DND-41 (cell line): ENCODE measurements at places on chromosomes 3 and 15.

- H3K36me3 ChIP-seq: no peaks in the 10 kb centered on the region
- DNase-seq: no peak
- H3K27me3 ChIP-seq: no peaks in the 10 kb centered on the region
These were observed 87.0 kb upstream of the ONECUT1 start for GRCh38 chr15:52876991-52877663.

DNA sequence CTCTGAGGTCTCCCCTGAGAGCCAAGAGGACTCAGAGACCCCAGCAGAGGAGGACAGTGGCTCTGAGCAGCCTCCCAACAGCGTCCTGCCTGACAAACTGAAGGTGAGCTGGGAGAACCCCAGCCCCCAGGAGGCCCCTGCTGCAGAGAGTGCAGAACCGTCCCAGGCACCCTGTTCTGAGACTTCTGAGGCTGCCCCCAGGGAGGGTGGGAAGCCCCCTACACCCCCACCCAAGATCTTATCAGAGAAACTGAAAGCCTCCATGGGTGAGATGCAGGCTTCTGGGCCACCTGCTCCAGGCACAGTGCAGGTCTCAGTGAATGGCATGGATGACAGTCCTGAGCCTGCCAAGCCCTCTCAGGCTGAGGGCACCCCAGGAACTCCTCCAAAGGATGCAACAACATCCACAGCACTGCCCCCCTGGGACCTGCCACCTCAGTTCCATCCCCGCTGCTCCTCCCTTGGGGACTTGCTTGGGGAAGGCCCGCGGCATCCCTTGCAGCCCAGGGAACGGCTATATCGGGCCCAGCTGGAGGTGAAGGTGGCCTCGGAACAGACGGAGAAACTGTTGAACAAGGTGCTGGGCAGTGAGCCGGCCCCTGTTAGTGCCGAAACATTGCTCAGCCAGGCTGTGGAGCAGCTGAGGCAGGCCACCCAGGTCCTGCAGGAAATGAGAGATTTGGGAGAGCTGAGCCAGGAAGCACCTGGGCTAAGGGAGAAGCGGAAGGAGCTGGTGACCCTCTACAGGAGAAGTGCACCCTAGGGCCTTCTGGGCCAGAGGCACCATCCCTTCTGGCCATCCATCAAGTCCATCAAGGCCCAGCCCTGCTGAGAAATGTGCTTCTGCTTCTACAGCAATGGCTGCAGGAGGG, 23.6 kb downstream of the PLEKHO2 start:
- no peaks in the 10 kb centered on the region for H3K27me3 ChIP-seq
- H3K4me3 ChIP-seq: no peak overlapping the region
- H3K4me1 ChIP-seq: no peaks in the 10 kb centered on the region
- H3K36me3 ChIP-seq: peaks cover 15% of the 10 kb centered on the region; the same call in 1 of the 2 replicates

- DNase-seq: no peak
- no peak overlapping the region for H3K27ac ChIP-seq
- peaks cover 3% of the 10 kb centered on the region for H3K27me3 ChIP-seq
- H3K4me1 ChIP-seq: no peaks in the 10 kb centered on the region
- H3K36me3 ChIP-seq: no peaks in the 10 kb centered on the region
- no peak overlapping the region for H3K4me3 ChIP-seq
These were observed 363.1 kb downstream of the MECOM start for GRCh38 chr3:169300436-169300835.

GRCh38 chr3:31762888-31763351, 218.1 kb downstream of the OSBPL10 start:
- H3K27me3 ChIP-seq: no peaks in the 10 kb centered on the region
- H3K27ac ChIP-seq: no peak overlapping the region
- H3K4me3 ChIP-seq: no peak overlapping the region
- DNase-seq: no peak
- H3K4me1 ChIP-seq: no peaks in the 10 kb centered on the region

- peak overlapping the region; percentile 76 for H3K27ac ChIP-seq
- peaks cover 75% of the 10 kb centered on the region for H3K4me1 ChIP-seq
- H3K4me3 ChIP-seq: peak overlapping the region; percentile 39; the same call in 1 of the 2 replicates
- DNase-seq: no peak
These were observed 725 bp downstream of the TLE3 start for GRCh38 chr15:70097063-70097320.

DNA sequence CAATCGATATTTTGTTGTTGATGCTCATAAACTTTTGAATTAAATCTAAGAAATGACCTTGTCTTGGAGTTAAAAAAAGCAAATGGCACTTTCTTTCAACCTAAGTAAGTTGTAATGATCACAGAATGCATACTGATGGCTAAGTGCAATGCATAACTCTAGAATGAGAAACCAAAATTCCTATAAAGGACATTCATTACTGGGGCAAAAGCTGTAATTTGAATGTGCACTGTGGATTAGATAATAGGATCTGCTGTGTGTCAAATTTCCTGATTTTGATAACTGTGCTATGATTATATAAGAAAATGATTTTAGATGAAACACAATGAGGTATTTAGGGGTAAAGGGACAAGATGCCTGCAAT, 14.3 kb downstream of the SIAH2 start:
- H3K27me3 ChIP-seq: no peaks in the 10 kb centered on the region
- H3K36me3 ChIP-seq: 0 out of 2 replicates have a peak, but pooled peaks cover 3% of the 10 kb centered on the region
- no peak for DNase-seq
- H3K27ac ChIP-seq: no peak overlapping the region
- no peak overlapping the region for H3K4me3 ChIP-seq

GRCh38 chr3:165259541-165260193, 63.5 kb upstream of the SLITRK3 start:
- H3K4me1 ChIP-seq: no peaks in the 10 kb centered on the region
- H3K36me3 ChIP-seq: no peaks in the 10 kb centered on the region
- DNase-seq: no peak
- H3K27ac ChIP-seq: no peak overlapping the region

DNA sequence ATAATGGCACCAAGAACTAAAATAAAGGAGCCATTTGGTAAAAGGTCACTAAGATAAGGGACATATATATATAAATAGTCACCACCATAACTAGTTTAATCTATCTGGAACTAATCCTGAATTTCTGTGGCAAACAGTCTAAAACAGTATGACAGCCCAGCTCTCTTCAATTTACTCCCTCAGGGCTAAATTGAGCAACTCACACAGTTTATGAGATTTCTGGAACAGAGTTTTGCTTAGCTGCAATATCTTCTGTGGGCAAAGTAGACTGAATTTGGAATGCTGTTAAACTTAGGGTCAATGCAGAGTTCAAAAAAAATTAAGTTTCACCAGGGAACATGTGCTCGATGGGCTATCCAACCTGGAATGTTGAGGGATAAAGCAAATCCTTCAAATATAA, 70.1 kb upstream of the VEPH1 start:
- no peaks in the 10 kb centered on the region for H3K27me3 ChIP-seq
- no peak overlapping the region for H3K27ac ChIP-seq
- DNase-seq: no peak

DNA sequence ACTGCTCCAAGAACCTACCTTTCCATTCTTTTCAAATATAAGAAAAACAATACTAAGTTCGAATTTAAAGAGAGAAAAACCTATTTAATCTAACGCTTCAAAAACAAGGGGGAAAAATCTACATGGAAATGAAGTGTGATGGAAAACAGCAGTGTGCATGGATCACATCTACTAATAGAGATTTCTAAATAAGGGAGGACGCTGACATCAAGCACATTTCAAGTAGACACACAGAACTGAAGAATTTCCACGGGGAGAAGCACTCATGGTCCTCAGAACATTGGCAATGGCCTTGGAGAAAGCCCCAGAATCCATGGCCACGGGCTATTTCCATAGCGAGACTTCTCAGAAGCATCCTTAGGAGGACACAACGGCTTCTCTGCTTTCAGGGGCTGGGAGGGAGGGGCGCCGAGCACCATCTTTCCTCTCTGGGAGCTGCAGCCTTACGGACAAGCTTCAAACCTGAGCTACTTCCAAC, 1.0 kb downstream of the TASOR start:
- H3K27ac ChIP-seq: peak overlapping the region; percentile 100
- H3K36me3 ChIP-seq: peaks cover 29% of the 10 kb centered on the region
- peaks cover 55% of the 10 kb centered on the region for H3K4me1 ChIP-seq
- H3K4me3 ChIP-seq: peak overlapping the region; percentile 87
- no peak for DNase-seq
- H3K27me3 ChIP-seq: no peaks in the 10 kb centered on the region

GRCh38 chr3:183532620-183533411, 22.7 kb downstream of the KLHL6 start:
- no peaks in the 10 kb centered on the region for H3K27me3 ChIP-seq
- H3K36me3 ChIP-seq: peaks cover 12% of the 10 kb centered on the region
- no peak overlapping the region for H3K4me3 ChIP-seq

DNA sequence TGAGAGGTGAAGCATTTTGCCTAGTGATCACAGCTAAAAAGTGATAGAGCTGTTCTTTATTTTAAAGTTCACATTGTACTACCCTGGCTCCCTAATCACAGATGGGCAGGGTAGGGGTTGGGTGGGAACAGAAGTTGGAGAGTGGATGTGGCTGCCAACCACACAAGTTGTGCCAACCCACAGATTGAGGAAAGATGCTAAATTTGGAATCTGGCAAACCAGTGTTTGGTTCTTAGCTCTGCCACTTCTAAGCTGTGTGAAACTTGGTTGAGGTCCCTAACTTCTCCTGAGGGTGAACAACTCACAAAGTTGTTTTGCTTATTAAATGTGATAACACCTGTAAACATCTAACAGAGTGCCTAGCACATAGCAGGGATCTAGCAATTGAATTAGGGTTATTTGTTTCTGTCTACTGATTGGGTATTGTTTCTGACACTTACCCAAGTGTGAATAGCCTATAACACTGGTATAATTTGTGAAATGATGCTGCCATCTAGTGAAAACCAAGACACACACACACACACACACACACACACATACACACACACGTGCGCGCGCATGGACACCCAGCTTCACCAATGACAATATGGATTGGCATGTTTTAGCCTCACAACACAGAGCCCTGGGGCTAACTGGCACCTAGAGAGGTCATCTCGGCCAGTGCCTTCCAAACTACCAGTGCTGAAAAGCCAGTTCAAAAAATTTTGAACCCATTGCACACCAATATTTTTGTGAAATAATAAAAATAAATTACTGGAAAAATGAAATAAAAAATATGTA, 25.3 kb downstream of the ADGRG7 start:
- no peaks in the 10 kb centered on the region for H3K36me3 ChIP-seq
- H3K4me3 ChIP-seq: no peak overlapping the region
- peak; percentile 37 for DNase-seq
- H3K27me3 ChIP-seq: no peaks in the 10 kb centered on the region

GRCh38 chr15:90407871-90408317, 19.9 kb downstream of the IQGAP1 start:
- no peak overlapping the region for H3K4me3 ChIP-seq
- peaks cover 7% of the 10 kb centered on the region; the same call in 1 of the 2 replicates for H3K4me1 ChIP-seq
- H3K36me3 ChIP-seq: no peaks in the 10 kb centered on the region; the same call in 1 of the 2 replicates
- H3K27me3 ChIP-seq: no peaks in the 10 kb centered on the region
- no peak overlapping the region for H3K27ac ChIP-seq
- no peak for DNase-seq

DNA sequence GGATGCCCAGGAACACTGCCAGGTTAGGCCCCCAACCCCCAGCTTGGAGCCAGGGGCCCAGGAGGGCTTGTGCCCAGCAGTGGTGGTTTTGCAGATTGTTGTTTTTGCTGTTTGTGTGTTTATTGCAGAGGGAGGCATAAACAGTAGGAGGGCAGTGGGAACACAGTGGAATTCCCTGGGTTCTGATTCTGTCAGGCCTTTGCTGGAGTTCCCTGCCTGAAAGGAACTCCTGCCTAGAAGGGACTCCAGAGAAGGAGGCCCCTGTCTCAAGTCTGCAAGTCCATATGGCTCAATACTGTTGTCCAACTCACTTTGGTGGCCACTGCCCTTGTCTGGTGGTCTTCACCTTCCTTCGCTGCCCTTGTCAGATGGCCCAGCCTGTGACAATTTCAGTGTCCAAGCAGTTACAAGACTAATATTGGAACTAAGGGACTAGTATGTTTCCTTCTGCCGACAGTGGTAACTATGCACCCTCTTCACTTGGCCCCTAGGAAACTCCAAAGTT, 47.4 kb upstream of the RAB6B start:
- H3K4me3 ChIP-seq: peak overlapping the region; percentile 28; the same call in 1 of the 2 replicates
- H3K27me3 ChIP-seq: peaks cover 3% of the 10 kb centered on the region
- H3K27ac ChIP-seq: peak overlapping the region; percentile 15
- no peaks in the 10 kb centered on the region for H3K36me3 ChIP-seq

DNA sequence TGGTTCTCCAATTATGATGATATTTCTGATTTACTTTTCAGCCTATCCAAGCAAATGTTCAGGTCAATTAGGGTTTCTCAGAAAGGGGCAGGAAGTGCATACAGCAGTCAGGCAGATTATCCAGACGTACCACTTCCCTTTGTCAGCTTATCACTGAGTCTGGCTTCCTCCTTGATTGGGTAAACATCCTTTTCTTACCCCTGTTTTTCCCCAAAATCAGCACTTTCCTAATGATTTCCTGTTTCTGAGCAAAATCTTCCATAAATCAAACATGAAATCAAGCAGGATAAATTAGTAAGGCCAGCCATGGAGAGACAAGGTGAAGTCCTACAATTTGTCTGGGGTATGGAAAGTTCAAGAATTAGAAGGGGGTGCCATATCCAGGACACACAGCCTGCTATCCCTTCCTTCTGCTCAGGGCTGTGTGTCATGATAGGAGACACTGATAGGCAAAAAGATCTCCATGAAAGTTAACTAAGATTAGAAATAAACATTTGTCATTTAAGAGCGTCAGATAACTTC, 29.0 kb downstream of the ADIPOQ start:
- H3K27ac ChIP-seq: no peak overlapping the region
- no peaks in the 10 kb centered on the region for H3K27me3 ChIP-seq
- DNase-seq: no peak
- H3K4me3 ChIP-seq: no peak overlapping the region
- H3K4me1 ChIP-seq: no peaks in the 10 kb centered on the region

GRCh38 chr15:93048759-93049161, 40.3 kb downstream of the RGMA start:
- peaks cover 83% of the 10 kb centered on the region for H3K36me3 ChIP-seq
- H3K4me1 ChIP-seq: peaks cover 17% of the 10 kb centered on the region
- no peaks in the 10 kb centered on the region for H3K27me3 ChIP-seq
- no peak overlapping the region for H3K27ac ChIP-seq
- no peak for DNase-seq
- no peak overlapping the region for H3K4me3 ChIP-seq

- H3K36me3 ChIP-seq: no peaks in the 10 kb centered on the region
- H3K4me1 ChIP-seq: no peaks in the 10 kb centered on the region
- no peak overlapping the region for H3K4me3 ChIP-seq
- DNase-seq: no peak
- no peaks in the 10 kb centered on the region for H3K27me3 ChIP-seq
These were observed 129.3 kb downstream of the IQCH start for GRCh38 chr15:67383899-67384298.

- no peak for DNase-seq
- H3K4me3 ChIP-seq: no peak overlapping the region
- no peaks in the 10 kb centered on the region for H3K4me1 ChIP-seq
- H3K36me3 ChIP-seq: no peaks in the 10 kb centered on the region
- H3K27ac ChIP-seq: no peak overlapping the region
- no peaks in the 10 kb centered on the region for H3K27me3 ChIP-seq
These were observed 1022.7 kb downstream of the IGSF11 start for GRCh38 chr3:118011910-118012309.

GRCh38 chr3:110323349-110323748, 748.3 kb upstream of the NECTIN3 start:
- no peak overlapping the region for H3K4me3 ChIP-seq
- no peaks in the 10 kb centered on the region for H3K27me3 ChIP-seq
- no peak overlapping the region for H3K27ac ChIP-seq
- DNase-seq: no peak

GRCh38 chr3:46194868-46195553, 13.1 kb downstream of the CCR1 start:
- DNase-seq: no peak
- H3K27ac ChIP-seq: no peak overlapping the region
- H3K4me3 ChIP-seq: no peak overlapping the region
- H3K27me3 ChIP-seq: no peaks in the 10 kb centered on the region
- no peaks in the 10 kb centered on the region for H3K36me3 ChIP-seq
